ENCODE measurements at places on chromosomes 1 and 21. TPM values are rescaled to one million over a fixed set of nuclear protein-coding genes. Genes with fewer than 3 reads are reported as not detected.

Gene CASQ2
- not detected for total RNA-seq

Gene CHIA
- total RNA-seq: not detected

Gene C2CD2
- total RNA-seq: 5.3 TPM

Gene AMPD2
- 91.8 TPM for total RNA-seq

Gene NOS1AP
- total RNA-seq: not detected

Gene IL19
- total RNA-seq: 0.95 TPM

Gene NFIA
- total RNA-seq: 0.16 TPM

Gene ARHGAP29
- total RNA-seq: not detected

Gene PARS2
- 5.1 TPM for total RNA-seq

Gene KCND3
- not detected for total RNA-seq

Gene LRRC71
- total RNA-seq: not detected

Gene IL10
- total RNA-seq: 1.00 TPM

Gene LY9
- 9.2 TPM for total RNA-seq

Gene KISS1
- not detected for total RNA-seq

Gene S100B
- 0.20 TPM for total RNA-seq

Gene AMY1B
- not detected for total RNA-seq

Gene CHIT1
- total RNA-seq: 0.18 TPM

Gene KCNC4
- total RNA-seq: 10.6 TPM

Gene MAP3K6
- total RNA-seq: 12.7 TPM

Gene IL23R
- total RNA-seq: 0.23 TPM

Gene CDC7
- total RNA-seq: 25.1 TPM

Gene FAM72D
- 7.7 TPM for total RNA-seq

All from T-helper 2 cell treated with Interferon-gamma antibody and Interleukin-4, amounts not matched to agents 100 ng/mL and 5 ng/mL, for 36 hours (primary cell).